ENCODE measurements at places on chromosomes 3 and 15. TPM values are rescaled to one million over a fixed set of nuclear protein-coding genes. Genes with fewer than 3 reads are reported as not detected.

Gene PTX3
- 317 TPM for total RNA-seq

Gene IL5RA
- total RNA-seq: not detected

Gene SAMMSON
- not detected for total RNA-seq

Gene XCR1
- total RNA-seq: not detected

Gene CCNL1
- 125 TPM for total RNA-seq

Gene ITPR1
- total RNA-seq: 12.5 TPM

Gene LINGO1
- total RNA-seq: 0.18 TPM

Gene REC114
- not detected for total RNA-seq

Gene LDHAL6B
- not detected for total RNA-seq

Gene ANKRD34C
- not detected for total RNA-seq

Gene DPPA2
- total RNA-seq: not detected

Gene FSIP1
- 0.73 TPM for total RNA-seq

Gene SLC15A2
- 0.29 TPM for total RNA-seq

Gene ADPGK
- 63.1 TPM for total RNA-seq

Gene ITGB5
- total RNA-seq: 307 TPM

Gene ITPKA
- 5.0 TPM for total RNA-seq

Gene TRPM1
- total RNA-seq: not detected

Gene FOXL2NB
- total RNA-seq: 0.78 TPM

All from glomerular endothelial cell (primary cell).